Activated naive CD8-positive, alpha-beta T cell treated with anti-CD3 and anti-CD28 coated beads for 36 hours (primary cell): ENCODE measurements at places on chromosomes 1 and 21.
A peak's percentile ranks its signal among the peaks of the same experiment; 100 is the strongest.

DNA sequence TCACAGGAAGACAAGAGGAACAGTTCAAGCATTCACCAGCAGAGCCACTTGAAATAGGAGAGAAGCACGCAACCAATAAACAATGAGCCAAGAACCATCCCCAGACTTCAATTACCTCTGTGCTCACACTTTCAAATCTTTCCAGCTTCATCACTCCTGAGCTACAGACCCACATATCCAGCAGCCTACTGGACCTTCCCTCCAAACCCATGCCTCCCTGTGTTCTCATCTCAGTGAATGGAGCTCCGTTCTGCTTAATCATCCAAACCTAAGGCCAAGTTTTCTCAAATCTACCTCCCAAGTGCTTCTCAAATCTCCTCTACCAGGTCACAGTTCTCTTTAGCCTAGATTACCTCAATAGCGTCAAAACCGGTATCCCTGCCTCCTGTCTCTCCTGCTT lies 3.7 kb downstream of the PEF1 start:
- peaks cover 28% of the 10 kb centered on the region for H3K4me1 ChIP-seq
- no peak overlapping the region for H3K4me3 ChIP-seq

DNA sequence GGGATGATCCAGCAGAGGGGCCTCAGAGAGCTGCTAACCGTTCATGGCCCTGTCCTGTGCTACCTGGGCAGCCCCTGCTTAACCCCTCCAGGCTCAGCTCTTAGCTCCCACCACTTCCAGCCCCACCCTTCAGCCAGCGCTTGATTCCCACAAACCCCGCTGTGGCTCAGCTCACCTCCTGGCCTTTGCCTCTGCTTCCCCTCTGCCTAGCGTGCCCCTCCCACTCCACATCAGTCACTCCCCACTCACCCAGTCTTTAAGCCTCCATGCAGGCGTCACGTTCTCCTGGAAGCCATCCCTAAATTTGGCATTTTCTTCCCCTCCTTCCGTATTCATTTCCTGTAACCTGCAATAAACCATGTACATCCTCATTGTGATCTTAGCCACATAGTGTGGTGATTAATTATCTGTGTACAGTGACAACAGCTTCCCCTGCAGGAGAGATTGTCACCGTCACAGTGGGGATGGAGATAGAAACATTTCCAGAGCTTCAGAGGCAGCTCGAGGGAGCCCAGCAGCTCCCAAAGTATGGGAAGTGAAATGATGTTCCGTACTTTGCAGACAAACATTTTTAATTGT lies 65.5 kb downstream of the EPHB2 start:
- H3K27ac ChIP-seq, result no peak overlapping the region
- peaks cover 15% of the 10 kb centered on the region for H3K27me3 ChIP-seq
- H3K4me1 ChIP-seq, result no peaks in the 10 kb centered on the region
- H3K4me3 ChIP-seq, result no peak overlapping the region

DNA sequence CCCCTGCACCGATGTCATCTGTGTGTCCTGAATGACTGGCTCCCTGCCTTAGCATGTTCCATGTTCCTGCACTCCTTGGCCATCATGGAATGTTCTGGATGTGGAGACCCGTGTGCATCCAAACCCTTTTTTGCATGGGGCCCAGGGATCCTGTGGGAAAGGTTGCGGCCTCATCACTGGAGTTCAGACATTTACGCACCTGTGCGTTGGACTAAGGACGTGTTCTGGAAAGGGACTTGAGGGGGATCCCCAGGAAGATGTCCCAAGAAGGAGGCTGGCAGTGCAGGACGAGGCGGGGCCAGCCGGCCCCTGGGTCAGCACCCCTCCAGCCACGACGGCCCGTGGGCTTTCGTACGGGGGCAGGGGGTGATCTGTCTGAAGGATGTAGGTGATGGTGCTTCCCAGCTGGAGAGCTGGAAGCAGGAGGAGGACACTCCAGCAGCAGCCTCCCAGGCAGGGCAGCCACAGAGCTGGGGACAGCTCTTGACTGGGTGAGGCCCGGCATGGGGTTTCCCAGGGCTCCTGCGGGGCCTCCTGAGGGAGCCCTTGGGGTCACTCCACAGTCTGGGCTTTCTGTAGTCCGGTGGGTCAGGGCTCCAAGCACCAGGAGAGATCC lies 67.2 kb downstream of the SCCPDH start:
- peaks cover 6% of the 10 kb centered on the region for H3K4me1 ChIP-seq
- H3K4me3 ChIP-seq, result no peak overlapping the region
- no peak for DNase-seq
- H3K27me3 ChIP-seq, result peaks cover 20% of the 10 kb centered on the region

- no peak overlapping the region for H3K4me3 ChIP-seq
- H3K27me3 ChIP-seq, result no peaks in the 10 kb centered on the region
- H3K4me1 ChIP-seq, result peaks cover 12% of the 10 kb centered on the region
- H3K36me3 ChIP-seq, result no peaks in the 10 kb centered on the region
- no peak overlapping the region for H3K27ac ChIP-seq
Observed at GRCh38 chr1:3034162-3034561, 12.9 kb downstream of the ACTRT2 start.

DNA sequence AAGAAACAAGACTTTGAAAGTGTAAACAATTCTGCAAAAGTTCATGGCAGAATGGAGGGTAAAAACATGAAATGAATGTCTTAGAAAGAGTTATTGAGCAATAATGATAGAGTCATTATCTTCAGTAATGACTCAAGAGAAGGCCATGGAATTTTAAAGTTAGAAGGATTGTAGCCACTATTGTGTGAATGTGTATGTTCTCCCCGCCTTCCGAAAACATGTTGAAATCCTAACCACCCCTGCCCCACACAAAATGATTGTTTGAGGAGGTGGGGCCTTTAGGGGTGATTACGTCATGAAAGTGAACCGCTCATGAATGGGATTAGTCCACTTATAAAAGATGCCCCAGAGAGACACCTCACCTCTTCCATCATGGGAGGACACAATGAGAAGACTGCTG lies 93.8 kb upstream of the CCDC190 start:
- H3K4me3 ChIP-seq, result no peak overlapping the region
- H3K27ac ChIP-seq, result no peak overlapping the region
- DNase-seq, result no peak
- H3K36me3 ChIP-seq, result no peaks in the 10 kb centered on the region

DNA sequence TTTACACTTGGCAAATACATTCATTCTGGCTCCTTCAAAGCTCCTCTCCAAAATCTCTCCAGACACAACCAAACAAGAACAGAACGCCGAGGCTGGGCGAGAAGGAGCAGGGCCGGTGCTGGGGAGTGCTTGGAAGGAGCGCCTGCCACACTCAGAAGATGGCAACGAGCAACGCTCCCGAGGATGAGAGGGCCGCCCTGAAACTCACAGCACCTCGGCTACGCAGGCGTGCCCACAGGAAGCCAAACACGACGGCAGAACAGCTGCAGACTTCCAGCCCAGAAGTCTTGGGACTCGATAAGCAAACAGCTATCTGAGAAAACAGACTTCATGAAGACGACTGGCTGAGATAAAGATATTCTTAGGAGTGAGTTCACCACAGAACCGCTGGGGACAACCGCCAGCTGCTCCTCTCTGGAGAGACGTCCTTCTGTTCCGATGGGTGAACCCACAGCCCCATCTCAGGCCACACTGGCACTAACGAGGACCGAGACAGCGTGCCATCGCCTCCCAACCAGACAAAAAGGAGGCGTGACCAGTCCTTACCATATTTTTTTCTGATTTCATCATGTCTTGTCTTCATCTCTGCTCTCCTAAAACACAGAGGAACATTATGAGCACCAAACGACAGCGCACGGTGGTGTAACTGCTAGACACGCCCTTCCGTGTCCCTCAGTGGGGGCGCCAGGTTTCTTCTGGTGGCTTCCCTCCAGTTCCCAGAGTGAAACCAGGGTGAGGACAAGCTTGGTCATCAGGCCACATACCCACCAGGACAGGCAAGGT lies 18.6 kb downstream of the PTTG1IP start:
- H3K27me3 ChIP-seq, result no peaks in the 10 kb centered on the region
- no peak overlapping the region for H3K4me3 ChIP-seq
- no peak for DNase-seq
- H3K27ac ChIP-seq, result no peak overlapping the region
- H3K36me3 ChIP-seq, result peaks cover 10% of the 10 kb centered on the region

GRCh38 chr1:77829851-77830250 lies 50.4 kb downstream of the MIGA1 start:
- H3K4me1 ChIP-seq, result peaks cover 12% of the 10 kb centered on the region
- H3K36me3 ChIP-seq, result peaks cover 5% of the 10 kb centered on the region
- H3K27me3 ChIP-seq, result no peaks in the 10 kb centered on the region

- H3K36me3 ChIP-seq, result no peaks in the 10 kb centered on the region
- DNase-seq, result no peak
- no peak overlapping the region for H3K27ac ChIP-seq
- H3K4me3 ChIP-seq, result no peak overlapping the region
Observed at GRCh38 chr1:157307491-157307890, 169.3 kb upstream of the ETV3 start.

DNA sequence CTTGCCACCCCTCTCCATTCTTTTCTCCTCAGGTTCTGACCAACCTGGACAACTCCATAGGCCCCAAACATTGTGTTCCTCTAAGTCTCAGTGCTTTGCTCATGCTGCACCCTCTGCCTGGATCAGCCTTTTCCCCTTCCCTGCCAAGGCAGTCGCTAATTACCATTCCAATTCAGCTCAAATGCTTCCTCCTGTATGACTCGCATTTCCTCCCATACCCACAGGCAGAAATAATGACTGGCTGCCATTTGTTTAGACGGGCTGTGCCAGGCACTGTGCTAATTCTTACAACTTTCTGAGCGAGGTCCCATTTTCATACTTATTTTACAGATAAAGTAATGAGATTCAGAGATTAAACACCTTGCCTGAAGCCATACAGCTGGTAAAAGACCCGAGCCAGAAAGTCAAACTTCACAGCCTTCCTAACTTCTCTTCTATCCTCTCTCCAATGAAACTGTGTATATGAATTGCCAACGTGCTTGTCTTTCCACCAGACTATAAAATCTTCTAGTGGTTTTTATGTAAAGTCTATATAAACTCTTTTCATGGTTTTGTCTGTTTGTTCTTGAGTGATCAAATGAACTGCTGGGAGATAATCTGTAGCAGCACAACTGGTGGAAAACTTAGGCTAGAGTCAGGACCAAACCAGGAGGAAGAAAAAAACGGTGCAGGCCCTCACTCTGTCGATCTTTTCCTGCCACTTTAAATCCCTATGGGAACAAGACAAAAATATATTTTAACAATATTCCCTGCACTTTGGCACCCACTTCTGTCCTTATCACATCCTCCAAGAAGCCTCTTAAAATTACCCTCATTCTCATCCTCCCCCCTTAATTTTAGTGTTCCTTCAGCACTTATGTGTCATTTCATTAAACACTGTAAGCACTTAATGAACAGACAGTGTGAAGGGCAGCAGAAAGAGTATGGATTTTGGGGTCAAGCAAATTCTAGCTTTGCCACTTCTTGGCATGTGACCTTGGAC lies 33.7 kb downstream of the RAB3B start:
- DNase-seq, result no peak
- no peaks in the 10 kb centered on the region for H3K36me3 ChIP-seq
- peaks cover 8% of the 10 kb centered on the region for H3K4me1 ChIP-seq
- no peak overlapping the region for H3K27ac ChIP-seq

DNA sequence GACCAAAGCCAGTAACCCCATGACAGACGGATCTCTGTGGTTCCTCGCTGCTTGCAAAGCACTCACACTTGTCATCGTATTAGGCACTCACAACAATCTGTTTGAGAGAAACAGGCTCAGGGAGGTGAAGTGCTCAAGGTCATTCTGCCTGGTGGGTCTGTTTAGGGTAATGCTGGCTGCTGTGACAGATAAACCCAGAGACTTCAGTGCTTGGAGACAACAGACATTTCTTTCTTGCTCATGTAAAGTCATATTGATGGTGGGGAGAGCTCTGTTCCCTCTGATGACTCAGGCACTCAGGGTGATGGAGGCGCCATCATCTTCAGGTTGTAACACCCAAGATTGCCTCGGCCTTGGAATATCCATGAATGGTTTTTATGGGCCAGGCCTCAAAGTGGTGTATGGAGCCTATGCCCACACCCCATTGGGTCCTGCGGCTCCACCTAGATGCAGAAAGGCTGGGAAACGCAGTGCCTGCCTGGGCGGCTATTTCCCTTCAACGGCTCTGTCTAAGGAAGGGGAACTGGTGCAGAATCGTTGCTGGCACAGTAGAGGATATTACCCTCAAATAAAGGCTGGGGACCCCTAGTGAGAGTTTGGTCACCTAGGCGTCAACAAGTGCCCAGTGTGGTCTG lies 71.6 kb upstream of the SELENON start:
- peaks cover 39% of the 10 kb centered on the region for H3K4me1 ChIP-seq
- no peak for DNase-seq
- H3K4me3 ChIP-seq, result no peak overlapping the region
- H3K27me3 ChIP-seq, result peaks cover 4% of the 10 kb centered on the region
- H3K27ac ChIP-seq, result no peak overlapping the region
- H3K36me3 ChIP-seq, result no peaks in the 10 kb centered on the region

GRCh38 chr1:41917835-41918449 lies 780 bp downstream of the HIVEP3 start:
- peak; percentile 66 for DNase-seq
- H3K27me3 ChIP-seq, result no peaks in the 10 kb centered on the region
- H3K36me3 ChIP-seq, result no peaks in the 10 kb centered on the region
- peaks cover 64% of the 10 kb centered on the region for H3K4me1 ChIP-seq
- peak overlapping the region; percentile 78 for H3K4me3 ChIP-seq
- no peak overlapping the region for H3K27ac ChIP-seq

DNA sequence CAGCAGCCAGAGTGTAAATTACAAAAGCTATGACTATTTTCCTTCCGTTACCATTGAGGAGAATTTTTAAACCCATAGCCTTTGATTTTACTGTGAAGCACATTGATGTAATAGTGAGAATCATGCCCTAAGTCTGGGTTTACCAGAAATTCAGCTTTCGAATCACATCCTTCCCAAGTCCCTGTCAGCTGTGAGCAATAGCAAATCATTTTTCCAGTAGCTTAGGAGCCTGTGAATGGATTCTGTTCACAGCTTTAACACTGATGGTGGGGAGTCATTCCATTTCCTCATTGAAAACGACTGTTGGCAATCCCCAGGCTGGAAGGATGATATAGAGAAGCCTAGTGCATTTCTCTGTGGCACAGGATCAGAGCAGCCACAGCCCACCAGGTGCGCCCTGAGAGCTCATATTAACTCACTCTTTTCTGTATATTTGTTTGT lies 82.2 kb upstream of the C1orf105 start:
- peaks cover 4% of the 10 kb centered on the region for H3K27me3 ChIP-seq
- H3K27ac ChIP-seq, result peak overlapping the region; percentile 69
- H3K36me3 ChIP-seq, result no peaks in the 10 kb centered on the region
- H3K4me1 ChIP-seq, result peaks cover 37% of the 10 kb centered on the region
- DNase-seq, result peak; percentile 48

- peak overlapping the region; percentile 63 for H3K4me3 ChIP-seq
- H3K27ac ChIP-seq, result peak overlapping the region; percentile 92
- peaks cover 38% of the 10 kb centered on the region for H3K4me1 ChIP-seq
- peaks cover 4% of the 10 kb centered on the region for H3K36me3 ChIP-seq
Observed at GRCh38 chr1:6359216-6360116, 34.1 kb downstream of the ACOT7 start.

DNA sequence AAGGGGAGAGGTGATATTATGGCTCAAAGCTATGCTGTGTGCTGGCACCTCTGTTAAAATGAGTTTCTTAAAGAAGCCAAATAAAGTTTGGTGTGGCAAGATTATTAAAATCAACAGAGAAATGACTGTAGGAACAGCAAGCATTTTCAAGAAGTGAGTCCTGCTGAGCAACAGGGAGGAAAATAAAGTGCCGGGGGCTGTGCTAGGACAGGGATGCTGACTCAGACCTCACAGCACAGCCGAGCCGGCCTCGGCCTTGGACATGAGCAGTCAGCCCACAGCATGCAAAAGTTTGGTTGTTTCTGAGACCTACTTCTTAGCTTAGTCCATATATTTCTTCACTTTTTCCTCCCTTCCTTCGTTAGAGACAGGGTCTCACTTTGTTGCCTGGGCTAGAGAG lies 19.2 kb downstream of the CNIH3 start:
- H3K4me1 ChIP-seq, result peaks cover 6% of the 10 kb centered on the region
- no peaks in the 10 kb centered on the region for H3K36me3 ChIP-seq
- H3K27ac ChIP-seq, result no peak overlapping the region
- peaks cover 6% of the 10 kb centered on the region for H3K27me3 ChIP-seq
